ENCODE measurements at places on chromosomes 6 and 20.

- no peak for DNase-seq
Observed at GRCh38 chr6:24396824-24397223, 5.9 kb upstream of the MRS2 start.

DNA sequence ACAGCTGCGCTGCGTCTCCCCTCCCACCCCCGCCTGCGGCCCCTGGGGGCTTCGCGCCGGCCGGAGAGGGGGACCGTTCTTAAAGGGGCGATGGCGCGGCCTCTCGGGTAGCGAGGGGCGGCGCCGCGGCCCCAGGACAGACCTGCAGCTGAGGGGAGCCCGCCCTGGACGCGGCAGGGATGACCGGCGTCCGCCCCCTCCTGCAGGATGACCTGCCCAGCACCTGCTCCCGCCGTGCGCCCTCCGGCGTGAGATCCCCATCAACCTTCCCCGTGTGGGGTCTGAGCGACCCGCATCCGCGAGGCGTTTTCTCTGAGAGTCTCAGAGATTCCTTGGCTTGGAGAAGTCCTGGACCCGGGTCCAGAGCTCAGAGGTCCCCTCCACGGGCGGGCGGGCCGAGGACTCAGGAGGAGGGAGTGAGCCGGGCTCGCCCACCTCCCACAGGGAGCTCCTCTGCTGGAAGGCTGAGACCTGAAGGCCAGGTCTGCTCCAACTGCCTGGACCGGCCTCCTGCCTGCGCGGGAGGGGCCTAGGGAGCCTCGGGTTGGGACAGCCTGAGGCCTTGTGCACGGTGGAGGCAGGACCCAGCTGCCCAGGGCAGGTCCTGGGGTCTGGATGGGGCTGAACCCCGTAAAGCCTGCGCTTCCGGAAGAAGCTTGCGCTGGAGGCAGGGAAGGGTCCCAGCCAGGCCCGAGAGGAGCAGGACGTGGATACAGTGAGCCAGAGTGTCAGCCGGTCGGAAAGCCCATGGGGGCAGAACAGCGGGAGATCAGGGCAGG is 532 bp upstream of the NKAIN4 start:
- DNase-seq: no peak

GRCh38 chr20:32893263-32894025 is 34.7 kb downstream of the EFCAB8 start:
- DNase-seq: no peak

GRCh38 chr6:53281518-53282215 is 67.1 kb downstream of the ELOVL5 start:
- no peak for DNase-seq

- no peak for DNase-seq
Observed at GRCh38 chr6:168007592-168008338, 10.3 kb downstream of the KIF25 start.

GRCh38 chr6:33430991-33431879 is 11.4 kb downstream of the SYNGAP1 start:
- DNase-seq: peak; percentile 82

- DNase-seq: no peak
Observed at GRCh38 chr6:140050101-140050995, 675.9 kb upstream of the CITED2 start.

DNA sequence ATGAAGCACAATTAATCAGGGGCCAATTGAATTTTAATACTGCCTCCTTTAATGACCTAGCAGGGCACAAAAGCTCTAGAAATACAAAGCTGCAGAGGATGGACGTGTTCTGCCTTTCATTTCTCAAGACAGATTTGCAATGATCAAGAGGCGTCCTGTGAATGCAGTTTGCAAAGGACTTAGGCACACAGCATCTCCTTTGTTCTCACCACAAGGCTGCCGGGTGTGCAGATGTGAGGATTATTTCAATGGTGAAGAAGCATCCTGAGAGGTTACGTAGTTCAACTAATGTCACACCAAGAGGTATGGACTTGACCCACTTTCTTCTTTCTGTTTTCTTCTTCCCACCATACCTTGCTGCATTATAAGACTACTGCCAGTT is 42.9 kb upstream of the SPTLC3 start:
- no peak for DNase-seq

GRCh38 chr6:89045576-89045975 is 35.0 kb upstream of the PNRC1 start:
- DNase-seq: no peak

GRCh38 chr6:168784426-168784825 is 343.4 kb downstream of the SMOC2 start:
- DNase-seq: no peak

All from activated T-cell treated with anti-CD3 and anti-CD28 coated beads, Interleukin-2, amount 50 U/mL, for 1 hour (primary cell).